Karpas-422 (cell line): ENCODE measurements at places on chromosomes 7 and 10.

GRCh38 chr10:94287336-94287735 is 75.4 kb downstream of the NOC3L start:
- no peak for DNase-seq

DNA sequence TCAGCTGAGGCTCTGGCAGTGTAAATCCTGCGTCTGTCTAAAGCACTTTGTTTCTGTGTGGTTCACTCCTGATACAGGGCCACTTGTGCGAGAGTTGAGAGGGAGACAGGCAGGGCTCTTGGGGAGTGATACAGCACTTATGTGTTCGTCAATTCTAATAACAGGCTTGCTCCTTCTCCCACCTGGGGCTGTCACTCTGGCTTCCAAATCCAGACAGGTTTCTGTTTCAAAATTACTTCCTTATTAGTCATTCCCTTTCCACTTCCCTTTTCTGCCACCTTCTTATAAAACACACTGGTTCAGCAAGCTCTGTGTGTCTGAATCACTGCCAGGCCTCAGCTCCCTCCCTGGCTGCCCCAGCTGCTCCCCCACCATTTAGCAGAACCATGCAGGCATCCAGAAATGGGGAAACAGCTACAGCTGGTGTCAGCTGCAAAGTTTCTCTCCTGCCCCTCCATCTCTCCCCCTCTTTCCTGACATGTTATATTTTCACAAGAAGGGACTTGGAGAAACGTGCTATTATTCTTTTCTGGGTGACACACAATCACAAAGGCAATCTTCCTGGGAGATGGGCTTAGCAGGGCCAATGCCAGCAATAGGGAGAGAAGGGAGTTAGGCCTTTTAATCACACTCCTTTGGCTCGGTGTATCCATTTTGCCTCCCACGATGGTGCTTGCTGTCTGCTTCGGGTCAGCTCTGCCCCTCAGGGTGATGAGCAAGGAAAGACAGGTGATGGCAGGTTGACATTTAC is 58.4 kb upstream of the ZNRF2 start:
- peak; percentile 93 for DNase-seq

DNA sequence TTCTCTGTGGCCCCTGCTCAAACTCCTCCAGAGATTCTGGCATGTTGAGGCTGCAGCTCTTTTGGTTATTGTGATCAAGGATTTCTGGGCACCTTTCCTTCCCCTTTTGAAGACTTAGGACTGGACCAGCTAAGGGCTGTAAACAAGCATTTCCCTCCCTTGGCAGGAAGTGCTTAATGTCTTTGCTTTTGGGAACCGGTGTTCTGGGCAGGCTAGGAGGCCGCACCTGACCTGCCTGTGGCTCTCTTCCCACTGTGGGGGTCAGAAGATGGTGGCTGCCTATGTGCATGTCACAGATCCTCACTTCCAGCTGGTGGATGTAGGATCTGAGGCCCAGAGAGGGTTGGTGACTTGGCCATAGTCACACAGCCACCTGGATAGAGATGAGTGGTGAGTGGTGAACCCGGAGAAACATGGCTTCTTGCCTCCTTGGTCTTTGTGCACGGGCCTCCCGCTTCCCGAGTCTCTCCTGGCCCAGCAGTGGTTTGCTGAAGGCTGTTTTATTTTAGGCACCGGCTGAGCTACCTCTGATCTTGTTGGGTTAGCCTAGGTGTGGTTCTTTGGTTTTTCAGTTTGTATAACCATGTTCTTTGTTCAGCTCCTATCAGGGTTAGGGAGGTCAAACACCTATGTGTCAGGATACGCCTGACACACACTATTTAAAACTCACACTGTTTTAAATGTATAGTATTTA is 82.0 kb downstream of the GRK5 start:
- DNase-seq, result no peak

- no peak for DNase-seq
These were observed 12.1 kb upstream of the SNX13 start for GRCh38 chr7:17952387-17952786.

- no peak for DNase-seq
These were observed at the start of gene VIPR2 for GRCh38 chr7:159144758-159145489. TSS of gene VIPR2 (minus strand) at chr7:159144867. CDS start at chr7:159144771, 96 bp downstream.

GRCh38 chr7:28358423-28358868 is 53.9 kb upstream of the CREB5 start:
- DNase-seq, result no peak
